Iris pigment epithelial cell (primary cell): ENCODE measurements at places on chromosomes 5 and 9.
A peak's percentile ranks its signal among the peaks of the same experiment; 100 is the strongest.

DNA sequence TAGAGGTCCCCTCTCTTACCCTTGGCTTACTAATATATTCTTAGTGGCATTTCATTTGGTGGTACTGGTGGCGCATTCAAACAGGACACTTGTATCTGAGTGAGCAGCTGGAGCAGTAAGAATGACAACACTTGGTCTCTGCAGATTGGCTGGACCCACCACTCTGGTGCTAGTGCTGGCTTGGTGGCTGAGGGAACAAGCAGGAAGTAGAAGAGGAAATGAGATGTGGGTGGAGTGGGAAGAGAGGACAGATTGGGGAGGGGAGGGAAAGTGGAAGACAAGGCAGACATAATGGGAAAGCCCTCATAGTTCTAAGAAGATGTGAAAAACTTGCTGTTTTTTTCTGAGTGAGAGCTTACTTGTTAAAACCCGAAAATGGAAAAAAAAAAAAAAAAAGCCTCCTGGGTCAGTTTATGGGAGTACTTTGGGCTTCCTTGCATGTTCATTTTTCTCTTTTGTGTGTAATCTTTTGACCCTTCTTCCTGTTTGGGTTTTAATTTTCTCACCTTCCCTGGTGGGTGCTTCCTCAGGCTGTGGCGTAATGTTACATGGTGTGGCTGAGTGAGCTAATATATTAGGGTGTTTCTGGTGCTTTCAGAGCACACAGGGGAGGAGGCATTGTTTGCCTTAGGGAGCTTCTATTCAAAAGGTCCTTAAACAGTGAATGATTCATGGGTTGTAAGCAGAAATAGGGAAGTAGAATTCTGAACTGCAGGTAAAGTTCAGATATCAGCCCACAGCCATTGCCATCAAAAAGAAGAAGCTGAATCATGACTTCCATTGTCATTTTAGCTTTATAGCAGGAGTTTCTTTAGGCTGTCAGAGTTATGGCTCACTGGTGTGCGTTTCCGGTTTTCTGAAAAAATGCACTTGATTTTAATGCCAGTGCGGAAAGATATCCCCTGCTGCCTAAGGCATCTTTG, 52.3 kb downstream of the TLE4 start:
- no peak for DNase-seq

- peak; percentile 79 for DNase-seq
Measured at GRCh38 chr5:55440188-55440646, 94.5 kb downstream of the PLPP1 start.

DNA sequence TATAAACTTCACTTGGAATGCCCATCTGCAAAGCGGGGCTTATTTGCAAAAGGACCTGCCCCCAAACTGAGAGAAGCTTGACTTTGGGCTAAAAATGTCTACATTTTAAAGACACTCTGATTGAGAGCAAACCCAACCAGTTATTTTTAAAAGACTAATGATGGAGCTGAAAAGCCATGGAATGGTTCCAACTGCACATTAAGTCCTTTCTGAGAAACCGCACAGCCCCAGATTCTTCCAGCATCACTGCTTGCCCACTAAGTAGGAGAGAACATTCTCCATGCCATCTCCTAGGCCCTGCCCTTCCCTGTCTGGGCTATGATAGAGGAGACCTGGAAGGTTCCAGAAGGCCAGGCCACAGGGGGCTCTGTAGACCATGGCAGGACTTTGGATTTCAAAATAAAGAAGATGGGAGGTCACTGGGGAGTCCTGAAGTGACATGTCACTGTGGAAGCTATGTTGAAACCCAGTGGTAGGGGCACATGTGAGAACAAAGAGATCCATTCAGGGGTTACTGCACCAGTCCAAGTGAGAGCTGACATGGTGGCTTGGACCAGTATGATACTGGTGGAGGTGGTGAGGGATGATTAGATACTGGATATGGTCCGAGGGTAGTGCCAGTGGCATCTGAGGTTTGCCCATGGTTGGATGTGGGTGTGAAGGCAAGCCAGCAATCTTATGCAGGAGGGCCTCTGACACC, 179.2 kb downstream of the DAB2IP start:
- DNase-seq: no peak

DNA sequence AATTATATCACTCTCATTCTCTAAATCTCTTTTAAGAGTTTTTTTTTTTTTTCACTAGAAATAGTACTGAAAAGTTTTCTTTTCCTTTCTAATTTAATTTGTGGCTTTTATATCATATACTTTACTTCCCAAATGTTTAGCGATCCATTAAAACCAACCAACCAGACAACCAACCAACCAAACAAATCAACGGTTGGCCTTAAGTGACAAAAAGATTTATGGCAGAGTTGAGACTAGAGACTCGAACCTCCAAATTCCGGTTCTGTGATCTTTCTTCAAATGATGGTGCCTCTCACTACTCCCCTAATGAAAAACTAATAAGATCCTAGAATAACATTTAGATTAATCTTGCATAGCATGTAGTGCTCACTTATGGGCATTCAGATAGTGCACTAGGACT, 45.3 kb upstream of the ACTBL2 start:
- DNase-seq: no peak

DNA sequence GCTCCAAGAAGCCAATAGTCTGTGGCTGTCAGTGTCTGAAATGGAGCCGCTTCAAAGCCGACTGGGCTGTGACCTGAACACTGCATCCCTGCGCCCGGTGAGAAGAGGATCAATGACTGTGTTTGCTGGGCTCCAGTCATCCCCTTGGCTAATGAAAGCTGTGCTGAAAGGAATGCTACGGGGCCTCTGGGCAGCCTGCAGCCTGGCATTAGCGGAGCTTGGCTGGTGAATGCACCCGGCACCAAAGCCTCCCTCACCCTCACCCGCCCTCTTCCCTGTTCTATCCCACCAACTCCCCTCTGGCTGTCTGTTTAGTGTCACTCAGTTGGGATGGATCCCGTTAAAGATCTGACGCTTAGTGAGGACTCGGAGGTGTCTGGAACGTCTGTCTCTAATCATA, 355.3 kb downstream of the BNC2 start:
- DNase-seq: no peak

GRCh38 chr5:9947225-9947714, 302.4 kb downstream of the ATPSCKMT start:
- peak; percentile 44 for DNase-seq

- no peak for DNase-seq
Measured at GRCh38 chr9:76598981-76599380, 140.0 kb downstream of the GCNT1 start.
